HuH-7 (cell line): ENCODE measurements at places on chromosomes 5 and 9.

DNA sequence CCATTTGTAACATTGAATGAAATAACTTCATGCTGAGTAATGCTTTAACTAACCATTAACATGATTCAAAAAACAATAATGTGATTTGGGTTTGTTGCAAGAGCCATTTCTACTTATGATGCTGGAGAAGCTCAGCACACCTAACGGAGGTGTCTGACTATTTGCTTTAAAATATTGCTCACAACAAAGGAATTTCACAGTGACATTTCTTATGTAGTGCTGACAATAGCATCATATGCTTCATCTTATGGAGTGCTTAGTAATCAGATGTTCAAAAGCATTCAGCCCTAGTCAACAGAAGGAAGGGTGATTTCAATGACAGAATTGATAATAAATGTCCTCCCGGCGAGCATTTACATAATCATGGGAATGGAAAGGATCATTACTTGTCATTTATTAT is 1003.3 kb upstream of the COX7C start:
- DNase-seq, result no peak

- no peak for DNase-seq
Measured at GRCh38 chr5:87242242-87242641, 25.4 kb upstream of the RASA1 start.

DNA sequence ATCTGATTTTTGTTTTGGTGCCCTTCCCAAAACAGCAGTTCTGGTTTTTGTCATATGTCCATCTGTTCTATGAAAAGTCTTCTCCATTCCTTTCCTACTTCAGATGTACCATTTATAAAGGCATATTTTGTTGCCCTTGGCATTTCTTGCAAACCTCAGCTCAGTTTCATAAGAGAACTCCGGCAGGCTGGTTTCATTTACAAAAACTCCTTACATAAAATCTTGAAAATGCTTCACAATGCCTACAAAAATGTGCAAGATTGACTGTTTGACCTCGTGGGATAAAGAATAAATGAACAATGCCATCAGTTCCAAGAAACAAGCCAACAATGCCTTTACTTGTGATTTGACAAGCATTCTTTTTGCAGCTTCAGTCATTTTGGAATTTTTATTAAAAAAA is 39.1 kb upstream of the CTNNAL1 start:
- DNase-seq, result no peak

GRCh38 chr9:133169102-133169501 is 5.4 kb upstream of the GBGT1 start:
- no peak for DNase-seq

GRCh38 chr5:135053989-135054388 is 20.0 kb upstream of the PITX1 start:
- no peak for DNase-seq

DNA sequence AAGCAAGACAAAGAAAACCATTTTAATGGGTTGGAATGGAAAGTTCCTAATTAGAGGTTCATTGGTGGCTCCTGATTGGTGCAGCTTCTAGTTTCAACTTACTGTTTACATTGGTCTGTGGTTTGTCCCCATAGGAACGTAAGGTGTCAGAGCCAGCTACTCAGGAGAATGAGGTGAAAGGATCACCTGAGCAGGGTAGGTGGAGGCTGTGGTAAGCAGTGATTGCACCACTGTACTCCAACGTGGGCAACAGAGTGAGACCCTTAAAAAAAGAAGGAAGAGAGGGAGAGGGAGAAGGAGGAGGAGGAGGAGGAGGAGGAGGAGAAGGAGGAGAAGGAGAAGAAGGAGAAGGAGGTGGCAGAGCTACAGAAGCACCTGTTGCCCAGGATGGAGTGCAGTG is 30.4 kb downstream of the KCNIP1 start:
- no peak for DNase-seq

DNA sequence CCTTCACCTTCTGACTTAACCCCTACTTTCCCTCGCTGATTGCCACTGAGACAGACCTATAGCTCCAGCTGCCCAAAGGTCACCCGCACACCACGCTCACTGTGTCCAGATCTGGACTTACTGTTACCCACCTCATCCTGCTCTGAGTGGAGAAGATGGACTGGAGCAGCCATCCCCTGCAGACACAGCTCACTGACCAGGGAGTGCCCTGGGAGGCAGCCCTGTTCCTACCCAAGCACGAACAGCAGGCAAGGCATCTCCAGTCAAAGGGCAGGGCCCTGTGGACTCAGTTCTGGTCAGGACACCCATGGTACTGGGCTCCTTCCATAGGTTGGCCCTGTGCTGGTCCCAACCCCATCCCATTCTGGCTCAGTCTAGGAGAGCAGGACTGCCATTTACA is 9.5 kb upstream of the BARX1 start:
- DNase-seq, result no peak

DNA sequence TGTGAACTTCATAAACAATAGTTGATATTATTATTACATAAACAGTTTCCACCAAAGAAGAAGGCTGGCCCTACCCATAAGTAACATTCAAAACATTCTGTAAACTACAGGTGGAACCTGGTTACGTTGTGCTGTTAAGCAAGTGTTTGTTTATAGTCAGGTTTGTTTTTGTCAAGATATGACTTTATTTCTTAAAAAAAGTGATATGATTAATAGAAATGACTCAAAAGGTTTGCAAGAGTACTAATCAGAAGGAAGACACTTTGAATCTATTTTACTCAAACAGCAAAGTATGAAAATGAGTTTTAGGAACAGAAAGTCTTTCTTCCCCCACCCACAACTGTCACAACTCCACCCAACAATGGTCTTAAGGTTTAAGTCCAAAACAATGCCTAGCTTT is 220.8 kb downstream of the PLK2 start:
- no peak for DNase-seq

GRCh38 chr5:149957855-149958254 is 2.7 kb upstream of the SLC26A2 start:
- DNase-seq, result no peak

- DNase-seq, result no peak
Measured at GRCh38 chr9:96376891-96377874, 6.3 kb downstream of the SLC35D2 start.
